ENCODE measurements at places on chromosomes 12 and 14. TPM values are rescaled to one million over a fixed set of nuclear protein-coding genes. Genes with fewer than 3 reads are reported as not detected.

Gene NR2C1
- 25.5 TPM for polyA plus RNA-seq

Gene HNF1A
- not detected for polyA plus RNA-seq

Gene FGD4
- 7.9 TPM for polyA plus RNA-seq

Gene KRT80
- 4.1 TPM for polyA plus RNA-seq

Gene TSPAN8
- polyA plus RNA-seq, result not detected

Gene TDRD9
- polyA plus RNA-seq, result 0.10 TPM

Gene AVPR1A
- not detected for polyA plus RNA-seq

Gene LHX5
- polyA plus RNA-seq, result 0.10 TPM

- no peak for DNase-seq
Measured at GRCh38 chr12:49022558-49023178, 4.1 kb upstream of the PRKAG1 start.

DNA sequence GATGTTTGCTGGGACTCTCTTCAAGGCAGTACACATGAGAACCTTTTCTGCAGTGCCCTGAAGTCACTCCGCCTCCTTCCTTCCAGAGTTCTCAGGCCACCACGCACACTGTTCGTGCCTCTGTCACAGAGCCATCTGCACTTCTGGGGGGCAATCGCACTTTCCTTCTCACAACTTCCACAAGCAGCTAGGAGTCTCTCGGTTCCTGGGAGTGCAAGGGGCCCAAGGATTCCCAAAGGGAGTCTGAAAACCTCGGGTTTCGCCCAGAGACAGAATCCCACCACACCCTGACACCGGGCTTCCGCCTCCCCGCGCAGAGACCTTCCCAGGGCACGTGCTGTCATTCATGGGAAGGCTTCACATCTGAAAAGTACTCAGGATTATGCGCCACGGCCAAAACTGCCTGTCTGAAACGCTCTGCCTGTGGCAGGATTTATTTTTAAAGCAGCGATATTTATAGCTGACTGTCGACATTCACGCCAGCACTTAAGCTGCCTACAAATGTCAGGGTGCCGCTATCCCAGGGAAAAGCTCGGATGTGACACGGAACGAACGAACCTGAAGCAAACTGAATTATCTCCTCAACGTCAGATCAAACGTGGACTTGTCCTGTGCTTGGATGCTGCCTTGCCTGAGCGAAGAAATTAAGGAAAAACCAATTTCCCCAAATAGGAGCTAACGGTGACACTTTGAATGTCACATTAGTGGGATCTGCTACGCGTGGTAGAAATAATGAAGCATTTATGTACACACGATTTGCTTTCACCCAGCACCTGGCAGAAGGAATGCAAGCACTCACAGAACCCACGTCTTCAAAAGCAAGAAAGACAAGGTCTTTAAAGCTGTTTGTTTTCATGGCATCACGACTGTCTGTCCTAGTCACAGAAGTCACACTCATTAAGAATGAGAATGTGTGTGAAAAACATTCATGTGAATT, 154.0 kb downstream of the PIWIL1 start:
- DNase-seq, result no peak

DNA sequence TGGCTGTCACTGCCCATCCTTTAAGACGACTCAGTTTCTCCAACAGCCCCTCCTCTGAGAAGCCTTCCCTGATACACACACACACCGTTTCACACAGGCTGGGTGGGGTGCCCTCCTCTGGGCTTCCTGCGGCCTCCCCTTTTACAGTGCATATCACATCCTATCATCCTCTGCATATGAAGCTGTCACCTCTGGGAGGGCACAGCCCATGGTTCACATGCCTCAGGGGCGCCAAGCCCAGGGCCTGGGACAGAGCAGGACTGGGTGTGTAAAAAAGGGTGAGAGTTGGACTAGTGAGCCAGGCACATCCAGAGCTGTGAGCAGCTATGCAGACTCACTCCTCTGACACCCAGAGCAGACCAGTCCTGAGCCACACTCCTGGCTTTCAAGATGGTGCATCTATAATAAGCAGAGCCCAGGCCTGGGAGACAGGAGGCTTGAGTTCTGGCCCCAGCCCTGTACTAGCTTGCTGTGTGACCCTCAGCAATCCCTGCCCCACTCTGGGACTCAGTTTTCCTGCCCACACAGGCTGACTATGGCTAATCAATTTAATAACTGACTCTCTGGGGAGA, 62.6 kb downstream of the LGMN start:
- DNase-seq, result no peak

- DNase-seq, result no peak
Measured at GRCh38 chr14:99380402-99380801, 100.3 kb downstream of the SETD3 start.

DNA sequence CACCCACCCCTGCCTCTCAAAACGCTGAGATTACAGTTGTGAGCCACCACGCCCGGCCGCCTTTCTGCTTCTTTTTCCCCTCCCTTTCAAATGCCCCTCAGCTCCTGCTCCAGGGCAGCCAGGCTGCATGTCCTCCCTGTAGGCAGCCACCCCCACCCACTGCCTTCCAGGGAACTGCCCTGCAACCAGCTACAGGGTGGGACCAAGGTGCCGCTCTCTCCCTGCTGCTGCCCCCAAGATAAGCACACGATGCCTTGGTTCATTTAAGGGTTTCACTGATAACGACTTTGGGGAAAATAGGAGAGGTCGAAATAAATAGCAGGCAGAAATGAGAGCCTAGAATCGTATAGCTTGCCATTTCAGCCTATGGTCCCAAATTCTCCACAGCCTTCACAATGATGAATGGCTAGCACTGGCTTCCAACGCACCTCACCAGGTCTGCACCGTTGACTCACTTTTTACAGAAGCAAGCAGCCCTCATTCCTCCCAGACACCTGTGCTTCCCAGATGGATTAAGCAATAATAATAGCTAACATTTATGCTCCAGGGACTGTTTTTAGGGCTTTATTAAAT, 40.7 kb downstream of the ATG14 start:
- no peak for DNase-seq

DNA sequence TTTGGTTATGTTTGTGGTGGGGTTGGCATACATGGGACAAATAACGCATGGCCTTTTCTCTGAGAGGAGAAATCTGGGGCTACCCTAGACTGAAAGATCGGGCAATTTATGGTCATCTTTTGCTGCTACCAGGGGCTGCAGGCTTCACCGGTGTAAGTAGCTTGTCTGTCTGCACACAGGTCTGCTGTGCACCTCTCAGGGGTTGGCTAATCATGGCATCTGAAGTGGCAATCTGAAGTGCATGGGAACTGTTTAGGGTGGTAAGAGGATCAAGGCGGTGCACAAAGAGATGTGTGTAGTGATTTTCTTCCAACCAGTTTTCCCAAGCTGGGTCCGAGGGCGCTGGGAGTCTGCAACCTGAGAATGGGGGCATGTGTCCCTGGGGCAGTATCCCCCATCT, 141.3 kb downstream of the EMP1 start:
- DNase-seq, result no peak

GRCh38 chr12:46227616-46228015, 41.2 kb downstream of the SLC38A1 start:
- no peak for DNase-seq

GRCh38 chr12:15688202-15688736, 100.9 kb downstream of the EPS8 start:
- DNase-seq, result no peak

- DNase-seq, result no peak
Measured at GRCh38 chr12:4164188-4164558, 109.4 kb upstream of the CCND2 start.

DNA sequence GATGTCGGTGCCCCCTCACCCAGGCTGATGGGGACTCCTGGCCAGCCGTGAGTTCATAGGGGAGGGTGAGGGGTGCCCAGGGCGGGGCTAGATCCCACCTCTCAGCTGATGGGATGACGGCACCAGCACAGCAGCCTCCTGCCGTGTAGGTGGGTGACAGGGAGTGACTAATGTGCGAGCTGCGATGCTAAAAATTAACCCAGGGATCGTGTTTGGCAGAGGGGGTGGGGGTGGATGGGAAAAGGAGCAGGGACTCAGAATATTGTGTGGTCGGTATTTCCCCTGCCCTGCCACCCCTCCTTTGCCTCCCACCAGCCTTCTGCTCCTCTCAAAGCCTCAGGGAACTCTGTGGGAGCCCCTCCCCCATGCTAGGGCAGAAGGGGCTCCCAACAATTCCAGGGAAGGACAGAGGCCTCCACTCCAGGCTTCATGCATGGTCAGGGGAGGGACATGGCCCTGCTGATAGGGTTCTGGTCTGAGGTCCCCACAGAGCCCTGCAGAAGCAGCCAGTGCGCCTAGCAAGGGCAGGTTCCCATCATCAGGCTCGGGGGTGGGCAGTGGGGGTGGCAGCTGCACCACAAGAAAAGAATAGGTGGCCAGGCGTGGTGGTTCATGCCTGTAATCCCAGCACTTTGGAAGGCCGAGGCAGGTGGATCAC, 12.5 kb downstream of the TAMALIN start:
- no peak for DNase-seq

DNA sequence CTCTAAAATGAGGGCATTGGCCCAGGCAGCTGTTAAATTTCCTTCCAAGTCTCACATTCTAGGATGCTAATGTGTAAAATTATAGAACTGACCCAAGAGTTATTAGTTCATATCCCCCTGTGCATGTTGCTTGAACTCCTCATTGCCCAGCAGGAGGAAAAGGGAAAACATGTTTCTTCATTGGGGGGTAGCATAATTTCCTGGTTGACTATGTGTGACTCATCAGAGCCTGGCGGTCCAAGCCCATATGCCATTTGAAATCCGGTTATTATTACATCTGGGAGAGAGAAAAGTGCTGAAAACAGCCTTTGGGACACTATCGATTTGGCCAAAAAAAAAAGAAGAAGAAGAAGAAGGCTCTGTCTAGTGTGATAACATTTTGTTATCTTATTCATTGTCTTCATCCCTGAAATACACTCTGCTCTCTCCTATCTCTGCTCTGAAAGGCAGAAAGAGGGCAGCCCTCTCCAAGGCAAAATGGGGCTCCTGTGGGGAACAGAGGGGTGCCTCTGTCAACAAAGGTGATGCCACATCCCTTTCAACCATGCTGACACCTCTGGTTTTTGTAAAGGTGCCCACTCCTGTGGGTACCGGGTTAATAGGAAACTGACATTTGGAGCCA, 114.2 kb downstream of the DAD1 start:
- no peak for DNase-seq

DNA sequence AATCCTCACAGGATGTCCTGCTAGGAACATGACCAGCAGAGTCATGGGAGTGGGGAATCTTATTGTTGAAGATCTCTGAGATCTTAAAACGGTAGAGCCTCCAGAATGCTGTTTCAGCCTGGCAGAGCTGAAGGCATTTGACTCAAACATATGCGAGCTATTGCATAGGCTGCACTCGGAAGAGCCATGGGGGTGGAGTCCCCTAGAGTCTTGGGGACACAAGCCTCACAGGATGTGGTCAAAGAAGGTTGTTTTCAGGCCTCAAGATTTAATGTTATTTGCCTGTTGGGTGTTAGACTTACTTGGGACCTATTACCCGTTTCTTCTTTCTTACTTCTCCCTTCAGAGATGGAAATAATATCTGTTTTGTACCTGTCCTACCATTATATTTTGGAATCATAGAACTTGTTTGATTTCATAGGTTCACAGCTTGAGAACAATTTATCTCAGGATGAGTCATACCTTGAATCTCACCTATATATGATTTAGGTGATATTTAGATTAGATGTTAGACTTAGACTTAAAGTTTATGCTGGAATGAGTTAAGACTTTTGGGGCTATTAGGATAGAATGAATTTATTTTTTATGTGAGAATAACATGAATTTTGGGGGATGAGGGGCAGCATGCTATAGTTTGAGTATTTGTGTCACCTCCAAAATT, 172.2 kb upstream of the ATP2B1 start:
- no peak for DNase-seq

GRCh38 chr12:79560225-79560889, 130.4 kb downstream of the PAWR start:
- no peak for DNase-seq

DNA sequence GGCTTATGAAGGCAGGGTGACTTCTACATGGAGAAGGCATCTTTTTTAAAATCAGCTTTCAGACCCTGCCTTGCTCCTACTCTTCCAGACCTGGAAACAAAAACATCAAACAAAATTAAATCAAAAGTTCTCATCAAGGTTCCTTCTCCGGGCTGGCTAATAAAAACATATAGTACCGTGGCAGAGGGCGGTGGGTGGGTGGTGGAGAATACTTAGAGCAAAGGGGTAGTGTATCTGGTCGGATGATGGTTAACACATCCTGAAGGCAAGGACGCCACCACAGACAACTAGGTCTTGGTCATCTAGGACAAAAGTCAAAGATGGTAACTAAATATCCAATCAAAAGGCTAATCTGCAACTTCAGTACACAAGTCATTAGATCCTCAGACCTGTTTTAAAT, 1.8 kb downstream of the DAD1 start:
- DNase-seq, result no peak

Data from keratinocyte (primary cell).